Astrocyte (in vitro differentiated cells and primary cell): ENCODE measurements at places on chromosomes 12 and 14. TPM values are rescaled to one million over a fixed set of nuclear protein-coding genes. Genes with fewer than 3 reads are reported as not detected.

GRCh38 chr12:52515927-52516831, 4.0 kb downstream of the KRT5 start:
- DNase-seq: peak; percentile 36

- DNase-seq: no peak
Observed at GRCh38 chr12:56772625-56773024, 9.5 kb downstream of the HSD17B6 start.

DNA sequence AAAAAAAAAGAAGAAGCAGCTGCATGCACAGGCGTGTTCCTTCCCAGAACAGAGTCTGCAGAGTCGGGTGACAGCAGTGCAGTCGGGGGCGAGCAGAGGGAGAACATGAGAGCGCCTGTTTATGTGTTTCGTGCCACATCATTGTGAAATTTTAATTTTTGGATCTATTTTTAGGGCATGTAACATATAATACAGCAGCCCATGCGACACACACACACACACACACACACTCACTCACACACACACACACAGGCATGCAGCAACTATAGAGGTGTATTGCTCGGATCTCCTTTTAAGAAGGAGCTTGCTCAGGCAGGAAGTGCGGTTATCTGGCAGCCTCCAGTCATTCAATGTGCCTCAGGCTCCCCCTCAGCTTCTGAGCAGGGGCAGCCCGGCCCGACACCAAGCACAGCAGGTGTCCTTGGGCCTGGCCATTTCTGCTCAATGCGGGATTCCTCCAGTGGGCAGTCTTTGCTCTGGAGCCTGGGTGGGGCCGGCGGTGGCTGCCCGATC, 71.8 kb downstream of the ZNF664 start:
- no peak for DNase-seq

- no peak for DNase-seq
Observed at GRCh38 chr12:4567073-4567881, 5.3 kb downstream of the DYRK4 start.

GRCh38 chr12:59499774-59500173, 96.1 kb upstream of the SLC16A7 start:
- DNase-seq: no peak

GRCh38 chr14:58668848-58669480, 31.2 kb downstream of the DACT1 start:
- DNase-seq: no peak

CLEC4D gene
- not detected in 2 replicates for total RNA-seq

- peak; percentile 73 for DNase-seq
Observed at GRCh38 chr12:95336387-95337067, 118.9 kb downstream of the VEZT start.

DNA sequence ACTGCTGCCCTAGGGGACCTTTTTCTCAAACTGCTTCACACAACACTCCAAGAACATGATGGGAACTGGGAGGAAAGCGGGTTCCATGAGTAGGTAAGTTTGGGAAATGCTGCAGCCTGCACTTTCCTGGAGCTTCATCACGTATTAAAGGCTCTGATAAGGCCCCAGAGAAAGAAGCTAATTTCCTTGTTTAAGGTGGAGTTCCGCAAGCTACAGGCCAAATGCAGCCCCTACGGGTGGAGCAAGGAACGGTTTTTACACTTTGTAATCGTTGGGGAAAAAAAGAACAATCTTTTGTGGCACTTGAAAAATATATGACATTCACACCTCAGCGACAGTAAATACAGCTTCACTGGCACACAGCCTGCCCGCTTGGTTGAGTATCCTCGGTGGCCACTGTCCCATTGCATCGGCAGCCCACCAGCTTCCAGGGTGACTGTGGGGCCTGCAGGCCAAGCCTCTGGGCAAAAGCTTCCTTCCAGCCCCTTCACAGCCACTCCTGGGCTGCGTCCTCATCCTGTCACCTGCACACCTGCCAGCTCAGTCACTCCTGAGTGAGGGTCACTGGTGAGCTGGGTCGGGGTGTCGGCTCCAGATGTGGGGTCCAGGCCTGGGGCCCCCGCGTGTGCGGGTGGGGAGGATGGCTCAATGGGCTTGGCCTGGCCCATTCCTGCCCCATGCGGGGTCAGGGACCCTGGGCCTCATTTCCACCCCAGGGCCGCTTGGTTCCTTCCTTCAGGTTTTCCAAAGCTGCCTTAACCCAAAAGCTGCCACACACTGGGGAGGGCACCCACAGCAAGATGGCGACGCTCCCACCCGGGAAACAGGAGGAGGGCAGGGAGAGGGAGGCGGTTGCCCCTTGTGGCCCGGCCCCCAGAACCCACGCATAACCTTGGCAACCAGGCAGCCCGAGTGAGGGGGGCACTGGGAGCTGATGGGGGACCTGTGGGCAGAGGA, 2.4 kb downstream of the AMN start:
- no peak for DNase-seq

NTF3 gene
- total RNA-seq: 8.9 and 9.6 TPM in 2 replicates

GALNT6 gene
- total RNA-seq: 9.9 and 13.8 TPM in 2 replicates

DNA sequence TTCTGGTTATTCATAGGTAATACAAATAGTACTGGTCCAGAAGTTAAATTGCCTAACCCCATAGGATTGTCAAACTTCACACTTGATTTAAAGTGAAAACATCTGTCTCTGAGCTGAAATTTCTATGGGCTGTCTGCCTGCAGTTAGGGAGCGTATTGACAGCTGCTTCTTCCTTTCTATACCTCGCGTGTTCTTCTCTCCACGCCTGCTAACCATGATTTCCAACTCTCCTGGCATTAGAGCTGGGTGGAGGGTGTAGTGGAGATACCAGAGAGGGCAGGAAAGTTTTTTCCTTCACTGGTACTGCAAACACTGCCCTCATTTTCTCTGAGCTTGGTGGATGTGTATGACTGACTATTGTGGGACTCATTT, 429.0 kb upstream of the FBXO33 start:
- no peak for DNase-seq

DNA sequence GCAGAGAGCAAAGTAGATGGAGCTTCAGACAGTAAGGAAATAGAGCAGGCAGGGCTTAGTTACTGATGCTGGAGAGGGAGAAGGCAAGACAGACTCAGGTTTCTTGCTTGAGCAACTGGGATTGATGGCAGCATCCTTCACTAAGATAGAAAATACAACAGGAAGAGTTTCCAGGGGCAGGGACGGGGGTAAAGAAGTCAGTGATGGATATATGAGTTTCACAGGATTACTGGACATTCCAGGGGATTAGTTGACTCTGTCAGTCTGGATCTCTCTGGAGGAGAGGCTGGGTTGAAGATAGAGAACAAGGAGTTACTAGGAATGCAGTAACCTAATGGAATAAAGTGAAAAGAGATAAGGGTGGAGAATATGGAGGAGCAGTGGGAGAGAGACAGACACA, 74.5 kb upstream of the ATF1 start:
- DNase-seq: no peak

GRCh38 chr12:93804392-93805179, 127.4 kb downstream of the CRADD start:
- peak; percentile 90 for DNase-seq

GRCh38 chr14:93901813-93902212, 25.3 kb upstream of the FAM181A start:
- DNase-seq: no peak

GRCh38 chr12:108690191-108690518, 41.2 kb downstream of the CORO1C start:
- no peak for DNase-seq

GRCh38 chr12:45439039-45439438, 223.1 kb downstream of the ANO6 start:
- peak; percentile 65 for DNase-seq

DNA sequence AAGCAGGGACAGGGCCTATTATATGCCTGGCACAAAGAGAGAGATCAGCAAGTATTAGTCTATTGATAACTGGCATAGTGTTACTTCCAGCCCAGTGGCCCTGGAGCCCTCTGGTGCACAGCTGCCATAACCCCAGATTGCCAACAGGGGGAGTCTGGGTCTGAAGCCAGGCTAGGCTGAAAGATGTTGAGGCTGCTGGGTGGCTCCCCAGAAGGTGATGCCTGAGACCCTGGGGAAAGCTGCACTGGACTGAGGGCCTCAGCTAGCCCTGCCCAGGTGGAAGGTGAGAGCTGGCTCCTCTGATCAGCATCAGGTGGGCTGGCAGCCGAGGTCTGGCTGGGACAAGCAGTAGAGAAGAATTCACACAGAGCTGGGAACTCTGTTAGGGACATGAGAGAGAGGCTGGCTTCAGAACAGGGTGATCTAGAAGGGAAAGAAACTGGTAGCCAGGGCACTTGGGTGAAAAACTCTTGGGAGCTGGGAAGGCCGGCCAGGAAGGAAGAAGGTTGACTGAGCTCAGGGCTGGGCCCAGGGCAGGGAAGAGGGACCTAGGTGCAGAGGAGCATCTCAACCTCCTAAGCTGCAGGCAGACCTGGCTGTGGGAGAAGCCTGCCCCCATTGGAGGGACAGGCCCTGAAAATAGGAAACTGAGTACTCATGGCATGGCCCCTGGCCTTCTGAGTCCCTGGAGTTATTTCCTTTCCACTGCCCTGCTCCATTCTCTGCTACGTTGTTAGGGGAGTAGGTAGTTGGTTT, 3.9 kb downstream of the GZMH start:
- DNase-seq: no peak

DNA sequence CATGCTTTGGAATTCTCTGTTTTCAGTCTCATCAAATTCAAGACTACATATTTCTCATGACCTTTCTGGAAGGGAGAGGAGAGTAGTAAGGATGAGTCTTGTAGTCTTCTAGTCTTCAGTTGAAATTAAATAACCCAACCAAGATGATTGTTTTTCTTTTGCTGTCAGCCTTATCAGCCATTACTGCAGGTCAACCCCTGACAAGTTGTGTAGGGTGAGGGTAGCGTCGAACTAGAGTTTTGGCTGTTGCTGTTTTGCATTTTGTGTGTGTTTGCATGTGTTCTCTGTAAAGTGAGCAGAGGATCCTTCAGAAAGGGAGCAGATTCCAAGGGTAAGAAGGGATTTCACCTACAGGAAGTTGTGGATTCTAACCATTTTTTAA, 28.4 kb downstream of the DIP2B start:
- no peak for DNase-seq

GRCh38 chr12:29081101-29081500, 68.0 kb upstream of the FAR2 start:
- DNase-seq: no peak

- DNase-seq: no peak
Observed at GRCh38 chr12:76936275-76937193, 57.7 kb upstream of the CSRP2 start.

SLC5A8 gene
- not detected in 2 replicates for total RNA-seq

- DNase-seq: no peak
Observed at GRCh38 chr12:131092901-131093603, 139.3 kb downstream of the ADGRD1 start.

- no peak for DNase-seq
Observed at GRCh38 chr14:22226381-22226780, 362.6 kb downstream of the DAD1 start.

- no peak for DNase-seq
Observed at GRCh38 chr12:122032580-122032979, 10.9 kb downstream of the BCL7A start.

RPS26 gene
- total RNA-seq: 39.4 and 45.9 TPM in 2 replicates

CELA1 gene
- not detected in 2 replicates for total RNA-seq

IL26 gene
- not detected in 2 replicates for total RNA-seq

GRCh38 chr12:13383379-13383778, 186.9 kb downstream of the EMP1 start:
- DNase-seq: no peak

LRRC23 gene
- total RNA-seq: 5.0 and 5.2 TPM in 2 replicates
